ENCODE measurements at places on chromosomes 6 and 20.

DNA sequence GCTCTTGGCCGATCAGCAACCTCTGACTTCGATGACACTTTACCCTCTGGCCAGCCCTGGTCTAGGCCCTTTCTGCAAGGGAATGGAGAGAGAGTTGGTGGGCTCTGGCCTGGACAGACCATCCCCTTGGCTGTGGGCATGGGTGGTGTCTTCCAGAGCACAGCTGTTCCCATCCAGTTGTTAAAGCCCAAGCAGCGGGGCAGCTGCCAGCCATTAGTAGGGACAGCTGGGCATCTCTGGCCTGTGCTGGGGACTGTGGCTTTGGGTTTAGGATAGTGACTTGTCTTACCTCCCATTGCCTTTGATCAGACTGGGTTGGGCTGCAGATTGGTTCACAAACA, 2.8 kb downstream of the CDC25B start:
- no peak for DNase-seq

DNA sequence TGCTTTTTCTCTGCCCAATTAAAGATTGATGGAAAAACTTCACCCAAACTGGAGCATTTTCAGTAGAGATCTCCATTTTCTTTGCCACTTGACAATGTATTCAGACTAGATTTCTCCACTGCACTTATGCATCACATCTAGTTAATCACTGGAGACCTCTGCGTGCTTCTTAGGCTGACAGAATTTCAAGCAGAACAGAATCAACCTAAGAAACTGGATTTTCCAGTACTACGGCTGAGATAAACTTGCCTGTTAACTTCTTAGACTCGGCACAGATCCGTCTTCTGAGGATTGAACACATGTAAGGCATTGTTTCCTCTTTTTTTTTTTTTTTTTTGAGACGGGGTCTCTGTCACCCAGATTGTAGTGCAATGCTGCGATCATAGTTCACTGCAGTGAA, 139.2 kb downstream of the LRRC1 start:
- no peak for DNase-seq

GRCh38 chr20:10314198-10314597, 95.6 kb downstream of the SNAP25 start:
- DNase-seq, result no peak

DNA sequence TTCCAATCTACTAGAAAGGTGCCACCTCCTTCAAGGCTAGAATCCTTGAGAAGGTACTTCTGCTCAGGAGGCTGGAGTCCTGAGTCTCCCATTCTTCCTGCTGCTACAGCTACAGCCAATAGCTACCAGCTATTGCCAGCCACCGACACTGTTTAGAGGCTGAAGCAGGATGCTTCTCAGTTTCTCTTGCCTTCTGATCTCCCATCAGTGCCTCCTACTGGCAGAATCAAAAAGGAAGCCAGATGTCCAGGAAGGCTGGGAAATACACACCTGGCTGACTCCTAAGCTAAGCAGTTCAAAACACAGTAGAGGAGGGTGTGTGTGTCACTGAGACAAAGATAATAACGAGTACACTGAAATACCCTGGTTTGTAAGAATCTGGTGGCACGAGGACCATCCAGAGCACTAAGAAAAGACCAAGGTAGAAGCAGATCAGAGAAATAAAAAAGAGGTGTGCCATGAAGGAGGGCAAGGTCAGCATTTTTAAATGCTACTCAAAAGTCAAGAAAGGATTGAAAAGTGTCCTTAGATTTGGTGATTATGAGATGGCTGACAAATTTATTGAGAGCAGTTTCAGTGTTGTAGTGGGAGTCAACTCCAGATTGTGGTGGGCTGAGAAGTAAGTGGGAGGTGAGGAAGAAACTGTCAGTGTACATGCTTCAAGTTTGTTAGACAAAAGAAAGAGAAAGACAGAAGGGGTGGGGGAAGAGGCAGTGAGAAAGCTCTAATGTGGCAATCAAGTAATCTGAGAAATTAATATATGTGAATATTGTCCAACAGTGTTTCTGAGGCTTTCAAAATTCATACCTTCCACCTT, 2.3 kb upstream of the HLA-DMA start:
- no peak for DNase-seq

Measured in HCT116 (cell line).